Activated CD8-positive, alpha-beta memory T cell treated with anti-CD3 and anti-CD28 coated beads, Interleukin-2, amount 50 U/mL, for 4 hours (primary cell): ENCODE measurements at places on chromosomes 13 and 19.

GRCh38 chr13:21736926-21737325, 66.1 kb downstream of the FGF9 start:
- no peak for DNase-seq

GRCh38 chr13:80371840-80372509, 31.0 kb upstream of the SPRY2 start:
- no peak for DNase-seq

DNA sequence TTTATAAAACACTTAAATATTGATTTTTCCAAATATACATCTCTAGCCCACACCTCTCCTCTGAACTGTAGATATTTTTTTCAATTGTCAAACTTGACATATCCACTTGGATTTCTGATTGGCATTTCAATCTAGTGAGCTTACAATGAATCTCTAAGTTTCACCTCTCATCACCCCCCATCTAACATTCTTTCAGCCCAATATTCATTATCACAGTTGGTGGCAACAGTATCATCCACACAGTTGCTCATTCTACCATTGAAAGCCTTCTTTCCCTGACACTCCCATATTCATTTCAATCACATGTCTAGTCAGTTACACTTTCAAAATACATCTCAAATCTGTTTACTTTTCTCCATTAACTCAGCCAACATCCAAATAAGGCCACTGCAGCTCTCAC, 385.2 kb downstream of the PCDH20 start:
- no peak for DNase-seq

GRCh38 chr19:912181-913079, 589 bp downstream of the R3HDM4 start:
- DNase-seq = peak; percentile 54

GRCh38 chr13:113320226-113320875, 23.3 kb downstream of the LAMP1 start:
- no peak for DNase-seq

- no peak for DNase-seq
Measured at GRCh38 chr13:35914662-35915061, 216.5 kb downstream of the DCLK1 start.

DNA sequence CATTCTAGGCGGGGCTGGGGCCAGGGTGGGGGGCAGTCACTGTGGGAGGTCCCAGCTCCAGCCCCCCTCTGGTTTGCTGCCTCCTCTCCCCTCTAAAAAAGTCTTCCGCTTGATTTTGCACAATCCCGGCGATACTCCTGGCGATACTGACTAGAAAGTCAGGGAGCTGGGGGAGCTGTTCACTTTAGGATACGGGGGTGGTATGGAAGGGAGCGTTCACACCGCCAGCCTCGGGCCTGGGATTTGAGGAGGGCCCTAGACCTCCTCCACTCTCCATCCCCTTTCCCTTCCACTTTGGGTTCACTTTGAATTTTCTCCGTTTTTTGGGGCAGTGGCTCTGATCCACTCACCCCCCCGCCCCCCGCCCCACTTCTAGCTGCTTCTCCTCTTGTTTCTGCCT, 35.0 kb downstream of the KEAP1 start:
- no peak for DNase-seq

DNA sequence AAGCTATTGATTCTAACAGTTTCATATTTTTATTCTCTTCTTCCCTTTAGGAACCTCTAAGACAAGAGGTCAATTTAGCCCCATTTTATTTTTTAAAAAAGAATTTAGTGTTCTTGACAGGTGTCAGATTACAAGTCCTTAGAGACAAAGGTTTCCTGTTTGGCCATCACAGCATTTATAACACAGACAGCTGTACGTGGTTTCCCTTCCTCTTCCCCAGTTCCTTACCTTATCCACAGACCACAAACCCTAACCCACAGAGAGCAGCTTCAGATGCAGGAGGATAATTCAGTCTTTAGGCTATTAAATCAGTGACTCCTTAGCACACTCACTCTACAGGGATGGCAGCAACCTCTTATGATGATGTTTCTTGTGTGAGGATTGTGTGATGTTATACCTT, 1210.1 kb downstream of the DIAPH3 start:
- no peak for DNase-seq

GRCh38 chr19:15365264-15365663, 14.3 kb downstream of the AKAP8 start:
- DNase-seq = no peak

DNA sequence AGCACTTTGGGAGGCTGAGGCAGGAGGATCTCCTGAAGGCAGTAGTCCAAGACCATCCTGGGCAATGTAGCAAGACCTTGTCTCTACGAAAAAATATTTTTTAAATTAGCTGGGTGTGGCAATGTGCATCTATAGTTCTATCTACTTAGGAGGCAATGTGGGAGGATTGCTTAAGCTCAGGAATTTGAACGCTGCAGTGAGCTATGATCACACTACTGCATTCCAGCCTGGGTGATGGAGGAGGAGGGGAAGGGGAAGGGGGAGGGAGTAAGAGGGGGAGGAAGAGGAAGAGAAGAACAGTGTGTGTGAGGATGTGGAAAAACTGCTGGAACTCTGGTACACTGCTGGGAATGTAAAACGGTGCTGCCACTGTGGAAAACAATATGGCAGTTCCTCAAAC, 9.2 kb upstream of the CLIP3 start:
- no peak for DNase-seq

GRCh38 chr19:45994456-45994997, 740 bp upstream of the CCDC61 start:
- no peak for DNase-seq

DNA sequence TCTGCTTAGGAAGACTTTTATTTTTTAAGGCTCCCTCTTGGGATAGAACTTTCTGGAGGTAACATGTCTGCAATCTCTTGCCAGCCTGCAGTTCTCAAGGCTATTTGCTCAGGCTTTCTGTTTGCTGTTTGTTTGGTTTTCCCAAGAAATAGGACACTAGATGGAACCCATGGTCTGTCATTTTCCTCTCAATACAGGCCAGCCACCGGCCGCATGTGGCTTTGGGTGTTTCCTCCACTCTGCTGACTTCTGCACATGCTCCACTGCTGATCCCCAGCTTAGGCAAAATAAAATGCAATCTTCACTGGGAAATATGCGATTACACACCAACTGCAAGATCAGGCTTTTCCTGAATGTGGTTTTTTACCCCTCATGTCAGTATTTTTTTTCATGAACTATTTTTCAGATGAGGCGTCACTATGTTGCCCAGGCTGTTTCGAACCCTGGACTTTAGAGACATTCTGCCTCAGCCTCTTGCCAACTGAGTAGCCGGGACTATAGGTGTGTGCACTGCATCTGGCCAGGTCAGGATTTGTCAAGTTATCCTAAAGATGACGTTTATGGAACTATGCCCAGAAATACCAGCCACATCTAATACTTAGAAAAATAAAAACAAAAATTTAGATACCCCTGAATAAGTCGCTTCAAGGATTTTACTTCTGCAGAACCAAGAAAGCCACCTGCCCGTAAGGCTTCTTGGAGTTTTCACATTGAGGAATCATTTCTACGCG, 94.3 kb upstream of the PABPC3 start:
- no peak for DNase-seq
